ENCODE measurements at places on chromosomes 7 and 10. TPM values are rescaled to one million over a fixed set of nuclear protein-coding genes. Genes with fewer than 3 reads are reported as not detected.

Gene NKX2-3
- total RNA-seq = not detected

DNA sequence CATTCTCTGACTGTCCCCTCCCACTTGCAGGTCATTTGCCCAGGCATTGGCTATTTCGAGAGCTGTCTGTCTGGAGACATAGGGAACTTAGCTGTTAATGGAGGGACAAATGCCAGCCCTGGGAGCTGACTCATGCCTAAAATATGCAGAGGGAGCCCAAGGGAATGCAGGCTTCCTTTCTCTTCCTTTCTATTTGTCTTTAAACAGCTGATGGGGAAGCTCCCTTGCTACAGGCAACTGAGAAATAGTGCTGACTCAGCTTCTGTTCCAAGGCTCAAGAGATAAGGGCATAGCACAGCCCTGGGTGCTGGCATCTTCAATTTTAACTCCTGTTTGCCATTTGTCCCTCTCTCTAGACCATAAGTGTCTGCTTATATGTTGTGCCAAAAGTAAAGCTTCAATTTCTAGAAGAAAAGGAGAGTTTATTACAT is 82.7 kb upstream of the C1GALT1 start:
- H3K36me3 ChIP-seq = no peaks in the 10 kb centered on the region
- H3K27ac ChIP-seq = peak overlapping the region; percentile 70
- no peaks in the 10 kb centered on the region for H3K27me3 ChIP-seq
- H3K4me1 ChIP-seq = peaks cover 17% of the 10 kb centered on the region
- DNase-seq = peak; percentile 97

- no peaks in the 10 kb centered on the region for H3K27me3 ChIP-seq
- H3K4me1 ChIP-seq = peaks cover 26% of the 10 kb centered on the region
- H3K4me3 ChIP-seq = no peak overlapping the region
- no peak for DNase-seq
- H3K36me3 ChIP-seq = peaks cover 27% of the 10 kb centered on the region
- H3K27ac ChIP-seq = no peak overlapping the region
Measured at GRCh38 chr10:33241351-33241750, 93.1 kb downstream of the NRP1 start.

DNA sequence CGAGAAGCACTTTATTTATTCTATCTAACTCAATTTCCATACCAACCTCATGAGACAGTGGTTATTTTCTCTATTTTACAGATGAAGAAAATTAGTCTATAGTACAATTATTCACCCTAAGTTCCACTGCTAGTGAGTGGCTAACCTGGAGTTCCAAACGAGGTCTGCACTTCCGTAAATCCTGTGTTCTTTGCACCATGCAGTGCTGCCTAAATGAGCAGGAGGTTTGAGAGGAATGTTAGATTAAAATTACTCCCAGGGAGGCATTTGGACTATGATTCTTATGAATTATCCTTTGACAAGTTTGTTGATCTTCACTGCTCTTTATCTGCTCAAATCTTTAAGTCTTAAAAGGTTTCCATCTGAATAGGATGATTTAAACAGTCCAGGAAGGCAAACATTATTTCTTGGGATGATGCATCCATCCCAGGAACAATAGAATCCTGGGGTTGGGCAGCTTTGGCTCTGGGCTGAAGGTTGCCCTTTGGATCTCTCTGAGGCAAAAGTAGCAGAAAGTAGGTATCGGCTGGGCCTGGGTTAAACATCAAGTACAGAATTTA is 400.8 kb downstream of the REEP3 start:
- no peaks in the 10 kb centered on the region for H3K36me3 ChIP-seq
- no peak overlapping the region for H3K4me3 ChIP-seq
- DNase-seq = no peak

Gene SPDYE5
- not detected for total RNA-seq

- H3K4me1 ChIP-seq = no peaks in the 10 kb centered on the region
- H3K27me3 ChIP-seq = no peaks in the 10 kb centered on the region
- H3K36me3 ChIP-seq = no peaks in the 10 kb centered on the region
Measured at GRCh38 chr7:52758356-52758755, 277.1 kb upstream of the POM121L12 start.

DNA sequence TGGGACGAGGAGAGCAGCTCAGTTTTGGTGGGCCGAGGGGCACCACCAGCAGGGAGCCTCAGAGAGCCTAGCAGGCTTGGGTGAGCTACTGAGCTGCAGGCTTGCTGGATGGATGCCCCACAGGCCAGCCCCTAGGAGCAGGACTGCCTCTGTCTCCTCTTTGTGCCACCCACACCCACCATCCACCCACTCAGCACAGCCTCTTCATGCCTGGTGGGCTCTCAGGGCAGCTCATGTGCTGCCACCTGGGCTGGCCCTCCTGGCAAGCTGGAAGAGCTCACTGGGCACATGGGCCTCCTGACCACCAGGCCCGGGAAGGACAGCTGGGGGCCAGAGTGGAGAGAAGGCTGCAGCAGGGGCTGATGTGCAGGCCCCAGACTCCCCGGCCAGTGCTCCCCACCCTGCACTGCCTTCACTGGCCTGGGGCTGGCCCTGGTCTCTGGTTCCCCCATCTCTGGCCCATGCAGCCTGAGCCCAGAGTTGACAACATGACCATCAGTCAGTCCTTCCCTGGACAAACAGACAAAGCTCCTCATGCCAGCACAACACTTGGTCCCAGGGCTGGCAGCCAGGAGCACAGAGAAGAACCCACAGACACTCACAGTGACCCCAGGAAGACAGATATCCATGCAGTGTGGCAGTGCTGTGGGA is 8.2 kb downstream of the RASGEF1A start:
- DNase-seq = no peak
- no peaks in the 10 kb centered on the region for H3K4me1 ChIP-seq
- H3K4me3 ChIP-seq = no peak overlapping the region
- H3K36me3 ChIP-seq = no peaks in the 10 kb centered on the region

Gene TMEM120A
- total RNA-seq = 21.5 TPM

Gene ANKRD61
- not detected for total RNA-seq

Gene TUBAL3
- total RNA-seq = not detected

DNA sequence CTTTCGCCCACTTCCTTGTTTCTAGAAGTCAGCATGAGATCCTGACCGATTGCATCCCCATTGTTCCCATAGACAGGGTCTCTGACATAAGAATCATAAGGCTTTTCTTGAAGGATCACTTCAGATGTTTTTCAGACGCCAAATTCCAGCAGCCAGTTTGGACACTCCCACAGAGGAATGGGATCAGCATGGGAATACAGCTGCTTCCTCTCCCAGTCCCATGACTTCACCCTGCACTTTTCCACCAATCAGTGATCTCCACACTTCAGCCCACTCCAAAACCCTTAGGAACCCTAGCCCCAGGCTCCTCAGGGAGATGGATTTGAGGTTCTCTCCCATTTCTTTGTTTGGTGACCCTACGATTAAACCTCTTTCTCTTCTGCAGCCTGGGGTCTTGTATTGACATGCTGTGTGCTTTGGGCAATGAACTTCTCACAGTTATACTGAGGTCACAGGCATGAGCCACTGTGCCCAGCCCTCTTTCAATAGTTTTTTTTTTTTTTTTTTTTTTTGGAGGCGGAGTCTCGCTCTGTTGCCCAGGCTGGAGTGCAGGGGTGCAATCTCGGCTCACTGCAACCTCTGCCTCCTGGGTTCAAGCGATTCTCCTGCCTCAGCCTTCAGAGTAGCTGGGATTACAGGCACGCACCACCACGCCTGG is 52.8 kb upstream of the CHST3 start:
- no peaks in the 10 kb centered on the region for H3K4me1 ChIP-seq
- no peaks in the 10 kb centered on the region for H3K27me3 ChIP-seq
- H3K27ac ChIP-seq = no peak overlapping the region
- peak; percentile 51 for DNase-seq
- H3K4me3 ChIP-seq = no peak overlapping the region

GRCh38 chr7:45064047-45064725 is 24.6 kb downstream of the NACAD start:
- no peak overlapping the region for H3K4me3 ChIP-seq
- H3K4me1 ChIP-seq = no peaks in the 10 kb centered on the region
- DNase-seq = no peak
- peaks cover 45% of the 10 kb centered on the region for H3K36me3 ChIP-seq
- H3K27ac ChIP-seq = no peak overlapping the region

DNA sequence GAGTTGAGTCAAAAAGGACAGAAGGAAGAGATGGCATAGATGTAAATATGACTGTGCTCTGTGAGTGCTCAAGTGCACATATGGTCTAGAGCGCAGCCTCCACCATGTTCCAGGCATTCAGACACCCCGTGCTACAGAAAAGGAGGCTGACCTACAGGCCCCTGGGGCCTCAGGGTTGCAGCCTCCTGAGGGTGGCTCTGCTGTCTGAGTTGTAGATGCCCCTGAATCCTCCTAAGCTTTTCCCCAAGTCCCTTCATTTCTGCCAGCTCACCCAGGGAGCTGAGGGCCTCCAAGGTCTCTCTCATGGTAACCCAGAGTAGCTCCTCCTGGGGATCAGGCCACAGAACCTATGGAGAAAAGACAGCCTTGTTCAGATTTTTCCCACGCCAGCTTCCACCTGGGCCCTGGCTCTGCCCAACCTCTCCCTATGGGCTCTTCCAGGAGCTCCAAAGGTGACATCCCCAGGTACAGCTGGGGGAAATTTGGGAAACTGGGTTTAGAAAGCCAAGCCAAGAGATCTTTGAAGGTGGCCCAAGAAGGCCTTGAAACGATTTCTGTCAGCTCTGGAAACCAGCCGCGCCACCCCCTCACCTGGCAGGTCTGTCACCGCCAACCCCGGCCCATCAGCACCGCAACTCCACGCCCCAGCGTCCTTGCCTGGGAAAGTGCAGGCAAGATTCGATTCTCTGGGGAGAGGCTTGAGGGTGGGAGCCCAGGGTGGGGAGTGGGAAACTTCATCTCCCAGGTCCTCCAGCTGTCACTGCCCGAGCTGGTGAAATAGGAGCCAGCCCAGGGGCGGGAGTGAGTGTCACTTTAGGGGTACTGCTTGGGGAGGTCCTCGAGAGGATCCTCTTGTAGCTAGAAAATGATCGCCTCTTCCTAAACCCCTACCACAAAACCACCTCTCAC is 2.4 kb downstream of the ZNF467 start:
- no peaks in the 10 kb centered on the region for H3K36me3 ChIP-seq
- peak; percentile 76 for DNase-seq
- H3K4me3 ChIP-seq = peak overlapping the region; percentile 66

- H3K27ac ChIP-seq = no peak overlapping the region
- H3K36me3 ChIP-seq = no peaks in the 10 kb centered on the region
- H3K4me3 ChIP-seq = no peak overlapping the region
- no peaks in the 10 kb centered on the region for H3K27me3 ChIP-seq
- no peaks in the 10 kb centered on the region for H3K4me1 ChIP-seq
- DNase-seq = no peak
Measured at GRCh38 chr10:12340371-12340770, 9.0 kb upstream of the CAMK1D start.

Gene PPP1R17
- total RNA-seq = not detected

DNA sequence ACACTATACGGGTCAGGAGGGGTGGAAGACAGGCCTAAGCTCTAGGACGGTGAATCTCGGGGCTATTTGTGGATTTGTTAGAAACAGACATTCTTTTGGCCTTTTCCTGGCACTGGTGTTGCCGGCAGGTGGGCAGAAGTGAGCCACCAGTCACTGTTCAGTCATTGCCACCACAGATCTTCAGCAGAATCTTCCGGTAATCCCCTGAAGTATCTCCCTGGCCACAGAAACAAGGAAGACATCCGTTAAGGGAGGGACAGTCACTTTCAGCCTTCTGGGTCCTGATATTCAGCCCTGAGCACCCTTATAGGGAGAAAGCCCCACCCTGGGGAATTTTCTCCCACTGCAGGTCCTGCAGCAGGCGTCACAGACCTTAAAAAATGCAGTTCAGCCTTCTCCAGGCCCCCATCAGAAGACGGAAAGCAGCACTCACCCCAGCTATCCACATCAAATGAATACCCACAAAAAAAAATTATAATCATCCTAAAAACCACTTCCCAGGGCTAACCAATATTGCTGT is 23.2 kb downstream of the PLAC9 start:
- peaks cover 80% of the 10 kb centered on the region for H3K36me3 ChIP-seq
- H3K4me1 ChIP-seq = no peaks in the 10 kb centered on the region
- no peaks in the 10 kb centered on the region for H3K27me3 ChIP-seq
- no peak overlapping the region for H3K4me3 ChIP-seq
- no peak for DNase-seq

GRCh38 chr10:114061789-114062188 is 18.1 kb downstream of the ADRB1 start:
- H3K36me3 ChIP-seq = no peaks in the 10 kb centered on the region
- no peak overlapping the region for H3K4me3 ChIP-seq
- H3K27ac ChIP-seq = no peak overlapping the region
- H3K4me1 ChIP-seq = no peaks in the 10 kb centered on the region
- no peak for DNase-seq
- no peaks in the 10 kb centered on the region for H3K27me3 ChIP-seq

Gene STK31
- 1.5 TPM for total RNA-seq

DNA sequence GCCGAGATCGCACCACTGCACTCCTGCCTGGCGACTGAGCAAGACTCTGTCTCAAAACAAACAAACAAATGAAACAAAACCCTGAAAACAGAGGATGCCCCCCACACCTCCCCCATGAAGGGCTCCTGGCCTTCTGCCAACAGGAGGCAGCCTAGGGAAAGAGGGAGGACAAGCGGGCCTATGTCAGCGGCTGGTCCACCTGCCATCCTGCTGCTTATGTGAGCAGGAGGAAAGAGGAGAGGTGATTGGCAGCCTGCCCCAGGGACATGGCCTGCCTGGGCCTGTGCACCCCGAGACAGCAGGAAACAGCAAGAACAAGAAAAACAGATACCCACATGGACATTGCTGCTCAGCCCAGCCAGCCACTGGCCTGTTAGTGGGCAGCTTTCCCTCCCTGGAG is 9.1 kb upstream of the ZNF316 start:
- no peaks in the 10 kb centered on the region for H3K4me1 ChIP-seq
- H3K27ac ChIP-seq = no peak overlapping the region
- no peaks in the 10 kb centered on the region for H3K27me3 ChIP-seq
- no peak for DNase-seq
- H3K4me3 ChIP-seq = no peak overlapping the region

Gene INSYN2A
- not detected for total RNA-seq

Gene GNAT3
- total RNA-seq = not detected

Gene ADAM8
- 4.8 TPM for total RNA-seq

DNA sequence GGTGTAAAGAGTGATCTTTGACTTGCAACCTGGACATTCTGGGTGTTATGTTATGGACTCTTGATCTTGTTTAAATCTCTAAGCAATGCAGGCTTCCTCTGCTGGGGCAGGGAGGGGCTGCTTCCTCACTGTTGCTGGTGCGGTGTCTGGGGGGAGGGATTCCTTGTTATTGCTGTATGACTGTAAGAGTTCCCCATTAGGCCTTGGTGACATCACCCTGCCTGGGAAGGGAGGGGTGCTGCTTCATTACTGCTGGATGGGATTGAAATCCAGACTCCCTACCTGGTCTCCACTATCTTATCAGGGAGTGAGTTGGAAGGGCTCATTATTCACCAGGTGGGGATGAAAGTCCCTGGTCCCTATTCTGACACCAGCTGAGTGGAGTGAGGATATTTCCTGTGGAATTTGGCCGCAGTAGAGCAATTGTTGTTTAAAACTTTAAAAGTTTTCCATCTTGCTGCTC is 8.8 kb downstream of the OGDH start:
- H3K4me3 ChIP-seq = no peak overlapping the region
- no peak overlapping the region for H3K27ac ChIP-seq
- H3K27me3 ChIP-seq = no peaks in the 10 kb centered on the region
- no peaks in the 10 kb centered on the region for H3K36me3 ChIP-seq
- no peaks in the 10 kb centered on the region for H3K4me1 ChIP-seq
- DNase-seq = no peak

Gene SPDYE2
- not detected for total RNA-seq
